ENCODE measurements at places on chromosomes 1 and 21.

DNA sequence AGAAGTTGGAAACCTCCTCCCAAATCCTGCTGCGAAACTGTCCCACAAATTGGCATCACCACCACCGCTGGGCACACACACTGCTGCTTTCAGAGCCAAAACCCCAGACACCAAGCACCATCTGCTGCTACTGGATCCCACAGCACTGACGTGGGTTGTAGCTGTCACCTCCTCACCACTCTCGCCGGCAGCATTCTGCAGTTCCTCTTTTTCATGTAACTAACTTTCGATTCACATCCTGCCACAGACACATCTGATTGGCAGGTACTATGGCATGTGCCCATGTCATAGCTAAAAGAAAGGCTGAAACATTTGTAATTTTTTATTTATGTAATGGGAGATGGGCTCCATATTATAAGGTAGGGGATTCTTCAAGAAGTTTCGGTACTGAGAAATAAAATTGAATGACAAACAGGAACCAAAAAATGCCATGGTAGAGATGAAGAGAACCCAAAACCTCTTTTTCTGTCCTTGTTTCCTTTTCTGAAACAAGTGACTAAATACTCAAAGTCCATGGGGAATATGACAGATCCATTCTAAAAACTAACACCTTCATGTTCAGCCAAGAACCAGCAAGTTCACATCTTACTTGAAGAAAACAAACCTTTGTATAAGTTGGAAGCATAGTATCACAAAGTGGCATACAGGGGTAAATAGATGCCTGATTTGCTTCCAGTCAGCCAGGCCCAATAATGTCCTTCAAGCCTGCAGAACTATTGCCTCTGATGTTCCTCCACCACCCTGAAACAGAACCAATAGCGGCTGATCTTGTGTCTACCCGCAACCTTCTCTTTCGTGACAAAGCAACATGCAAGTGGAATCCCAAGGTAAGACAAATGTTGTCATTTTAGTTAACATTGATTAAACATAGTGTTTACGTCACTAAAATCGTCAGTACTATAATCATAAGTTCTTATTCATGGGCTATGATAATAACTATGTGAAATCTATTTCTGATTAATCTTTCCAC is 26.6 kb upstream of the RGS13 start:
- no peaks in the 10 kb centered on the region for H3K36me3 ChIP-seq
- no peak for DNase-seq
- H3K4me3 ChIP-seq: no peak overlapping the region

DNA sequence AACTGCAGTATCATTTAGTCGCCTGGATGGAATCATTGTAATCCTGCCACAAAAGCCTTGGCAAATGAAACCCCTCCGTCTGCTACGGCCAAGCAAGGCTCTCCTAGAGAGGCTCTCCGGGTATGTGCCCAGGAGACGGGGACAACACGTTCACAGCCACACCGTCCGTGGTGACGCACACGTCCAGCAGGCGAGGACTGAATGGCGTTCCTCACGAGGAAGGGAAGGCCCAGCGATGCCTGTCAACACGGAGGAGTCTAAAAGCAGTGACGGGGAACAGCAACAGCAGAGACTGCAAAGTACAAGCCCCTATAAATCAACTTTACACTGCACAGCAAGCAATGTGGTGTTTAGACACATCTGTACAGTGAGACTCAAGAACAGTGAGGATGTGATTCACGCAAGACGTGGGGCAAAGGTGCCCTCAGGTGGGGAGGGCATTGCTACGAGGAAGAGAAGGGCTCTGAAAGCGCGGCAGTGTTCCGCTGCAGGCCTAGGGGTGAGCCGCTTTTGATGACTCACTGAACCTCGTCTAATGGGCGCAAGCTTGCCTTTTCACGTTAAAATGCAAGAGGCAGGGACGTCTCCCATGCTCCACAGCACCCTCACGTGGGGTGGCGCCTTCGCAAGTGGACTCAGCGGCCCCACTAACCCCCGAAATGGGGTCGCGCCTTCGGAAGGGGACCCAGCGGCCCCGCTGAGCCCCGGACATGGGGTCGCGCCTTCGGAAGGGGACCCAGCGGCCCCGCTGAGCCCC is 6.8 kb downstream of the WRAP73 start:
- H3K27ac ChIP-seq: no peak overlapping the region
- no peaks in the 10 kb centered on the region for H3K4me1 ChIP-seq
- no peaks in the 10 kb centered on the region for H3K36me3 ChIP-seq
- no peak overlapping the region for H3K4me3 ChIP-seq

- no peaks in the 10 kb centered on the region for H3K4me1 ChIP-seq
- no peak overlapping the region for H3K27ac ChIP-seq
- peaks cover 8% of the 10 kb centered on the region for H3K27me3 ChIP-seq
- no peaks in the 10 kb centered on the region for H3K36me3 ChIP-seq
- no peak overlapping the region for H3K4me3 ChIP-seq
- no peak for DNase-seq
These were observed 26.6 kb downstream of the AJAP1 start for GRCh38 chr1:4681026-4681425.

DNA sequence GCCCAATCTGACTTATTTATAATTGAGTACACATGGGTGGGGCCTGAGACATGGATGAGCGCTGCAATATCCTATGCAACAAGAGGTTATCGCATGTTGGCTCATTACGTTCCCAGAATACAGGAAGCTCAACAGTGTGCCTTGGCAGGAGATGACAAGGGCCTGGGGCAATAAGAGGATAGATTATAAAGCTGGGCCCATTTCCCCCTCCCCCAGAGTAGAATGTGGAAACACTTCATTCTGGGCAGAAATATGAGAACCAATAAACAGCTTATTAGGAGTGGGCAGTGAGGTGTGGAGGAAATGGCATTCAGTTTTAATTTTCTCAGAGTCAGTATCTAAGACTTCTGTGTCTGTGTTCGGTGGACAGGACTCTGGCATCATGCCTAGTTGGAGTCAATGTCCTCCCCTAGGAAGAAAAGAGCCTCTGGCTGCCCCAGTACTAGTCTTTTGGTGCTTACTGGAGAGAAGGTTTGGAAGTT is 92.8 kb downstream of the PIK3R3 start:
- no peak overlapping the region for H3K4me3 ChIP-seq
- peak; percentile 63 for DNase-seq
- H3K36me3 ChIP-seq: peaks cover 46% of the 10 kb centered on the region
- no peaks in the 10 kb centered on the region for H3K27me3 ChIP-seq
- peak overlapping the region; percentile 53 for H3K27ac ChIP-seq

DNA sequence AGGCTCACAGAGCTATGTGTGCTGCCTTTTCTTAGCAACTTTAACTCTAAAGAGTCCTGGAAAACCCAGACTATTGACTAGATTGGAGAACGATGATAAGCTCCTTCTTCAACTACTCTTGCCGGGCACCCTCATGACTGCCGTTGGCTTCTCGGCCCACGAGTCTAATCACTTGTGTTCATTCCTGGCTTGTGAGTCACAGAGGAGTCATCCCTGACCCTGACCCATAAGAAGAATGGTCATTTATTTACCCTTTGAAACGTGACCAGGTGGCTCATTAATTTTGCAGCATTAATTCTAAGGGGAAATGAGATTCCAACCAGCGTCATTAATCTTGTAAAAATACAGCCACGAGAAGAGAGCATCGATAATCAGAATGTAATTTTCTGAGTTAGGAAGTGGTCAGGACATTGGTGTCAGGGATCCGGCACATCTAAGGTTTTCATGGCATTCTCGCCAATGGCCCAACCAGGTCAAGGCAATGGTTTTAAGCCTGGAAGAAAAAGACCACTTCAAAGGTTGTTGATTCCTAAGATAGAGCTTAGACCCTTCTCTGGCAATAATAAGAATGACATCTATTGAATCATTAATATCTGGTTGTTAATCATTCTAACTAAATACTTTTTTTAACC is 183.6 kb upstream of the RUNX1 start:
- no peaks in the 10 kb centered on the region for H3K27me3 ChIP-seq
- no peaks in the 10 kb centered on the region for H3K36me3 ChIP-seq
- peak overlapping the region; percentile 86 for H3K27ac ChIP-seq
- H3K4me1 ChIP-seq: peaks cover 50% of the 10 kb centered on the region
- DNase-seq: peak; percentile 88

DNA sequence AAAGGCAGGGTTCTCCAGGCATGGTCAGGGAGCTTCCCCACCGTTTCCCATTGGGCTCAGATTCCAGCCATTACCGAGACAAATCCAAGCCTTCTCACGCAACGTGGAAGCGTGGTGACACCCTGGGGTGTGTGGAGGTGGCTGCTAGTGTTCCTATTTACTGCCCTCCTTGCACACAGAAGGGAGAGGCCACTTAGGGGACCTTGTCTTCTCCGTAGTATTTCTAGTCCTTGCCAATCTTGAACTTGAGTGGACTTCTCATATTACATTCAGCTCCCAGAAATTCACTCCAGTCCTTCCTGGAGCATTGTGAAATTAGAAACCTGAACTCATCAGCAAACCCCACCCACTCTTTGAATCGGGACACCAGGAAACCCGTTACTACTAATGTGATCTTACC is 131.6 kb downstream of the AJAP1 start:
- no peak overlapping the region for H3K4me3 ChIP-seq
- no peak overlapping the region for H3K27ac ChIP-seq
- peaks cover 60% of the 10 kb centered on the region for H3K27me3 ChIP-seq

- H3K4me1 ChIP-seq: no peaks in the 10 kb centered on the region
- H3K27ac ChIP-seq: no peak overlapping the region
- H3K36me3 ChIP-seq: no peaks in the 10 kb centered on the region
- H3K4me3 ChIP-seq: no peak overlapping the region
- H3K27me3 ChIP-seq: no peaks in the 10 kb centered on the region
These were observed 9.7 kb downstream of the SYT6 start for GRCh38 chr1:114144016-114144415.

GRCh38 chr1:52970149-52970548 is 43.1 kb downstream of the SCP2 start:
- H3K36me3 ChIP-seq: no peaks in the 10 kb centered on the region
- no peaks in the 10 kb centered on the region for H3K27me3 ChIP-seq
- no peak overlapping the region for H3K27ac ChIP-seq

GRCh38 chr1:240111558-240111957 is 19.9 kb downstream of the FMN2 start:
- H3K36me3 ChIP-seq: no peaks in the 10 kb centered on the region
- no peak overlapping the region for H3K27ac ChIP-seq
- H3K27me3 ChIP-seq: peaks cover 29% of the 10 kb centered on the region
- DNase-seq: no peak

DNA sequence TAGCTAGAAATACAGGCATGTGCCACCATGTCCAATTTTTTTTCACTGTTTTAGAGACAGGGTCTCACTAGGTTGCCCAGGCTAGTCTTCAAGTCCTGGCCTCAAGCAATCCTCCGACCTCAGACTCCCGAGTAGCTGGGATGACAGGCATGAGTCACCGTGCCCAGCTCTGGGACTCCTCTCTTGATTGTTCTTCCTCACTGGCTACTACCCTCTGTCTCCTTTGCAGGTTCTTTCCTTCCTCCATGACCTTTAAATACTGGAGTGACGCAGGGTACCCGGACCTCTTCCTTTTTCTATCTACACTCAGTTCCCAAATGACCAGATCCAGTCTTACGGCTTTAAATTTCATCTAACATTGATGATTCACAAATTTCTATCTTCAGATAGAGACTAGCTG is 34.9 kb downstream of the ASH1L start:
- H3K36me3 ChIP-seq: no peaks in the 10 kb centered on the region
- H3K4me3 ChIP-seq: no peak overlapping the region
- H3K27ac ChIP-seq: no peak overlapping the region
- no peak for DNase-seq

GRCh38 chr1:208433971-208434370 is 189.8 kb upstream of the PLXNA2 start:
- H3K36me3 ChIP-seq: no peaks in the 10 kb centered on the region
- no peaks in the 10 kb centered on the region for H3K4me1 ChIP-seq
- peaks cover 55% of the 10 kb centered on the region for H3K27me3 ChIP-seq
- DNase-seq: no peak

DNA sequence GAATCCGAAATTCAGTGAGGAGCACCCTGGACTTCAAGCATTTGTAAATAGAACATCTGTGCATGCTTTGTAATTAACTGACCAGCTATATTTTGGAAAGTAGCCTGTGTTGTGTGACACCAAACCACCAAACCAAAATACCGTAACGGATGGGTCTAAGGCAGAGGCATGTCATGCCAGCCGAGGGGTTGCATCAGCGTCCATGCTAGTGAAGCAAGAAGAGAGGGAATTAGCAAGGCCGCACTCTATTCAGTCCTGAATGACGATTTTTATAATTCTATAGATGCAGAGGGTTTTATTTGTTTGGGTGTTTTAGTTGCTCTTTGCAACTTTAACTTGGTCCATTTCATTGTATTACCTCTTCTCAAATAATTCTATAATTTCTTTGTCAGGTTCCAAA is 116.8 kb upstream of the SMYD2 start:
- H3K4me3 ChIP-seq: no peak overlapping the region
- no peak for DNase-seq
- no peak overlapping the region for H3K27ac ChIP-seq

DNA sequence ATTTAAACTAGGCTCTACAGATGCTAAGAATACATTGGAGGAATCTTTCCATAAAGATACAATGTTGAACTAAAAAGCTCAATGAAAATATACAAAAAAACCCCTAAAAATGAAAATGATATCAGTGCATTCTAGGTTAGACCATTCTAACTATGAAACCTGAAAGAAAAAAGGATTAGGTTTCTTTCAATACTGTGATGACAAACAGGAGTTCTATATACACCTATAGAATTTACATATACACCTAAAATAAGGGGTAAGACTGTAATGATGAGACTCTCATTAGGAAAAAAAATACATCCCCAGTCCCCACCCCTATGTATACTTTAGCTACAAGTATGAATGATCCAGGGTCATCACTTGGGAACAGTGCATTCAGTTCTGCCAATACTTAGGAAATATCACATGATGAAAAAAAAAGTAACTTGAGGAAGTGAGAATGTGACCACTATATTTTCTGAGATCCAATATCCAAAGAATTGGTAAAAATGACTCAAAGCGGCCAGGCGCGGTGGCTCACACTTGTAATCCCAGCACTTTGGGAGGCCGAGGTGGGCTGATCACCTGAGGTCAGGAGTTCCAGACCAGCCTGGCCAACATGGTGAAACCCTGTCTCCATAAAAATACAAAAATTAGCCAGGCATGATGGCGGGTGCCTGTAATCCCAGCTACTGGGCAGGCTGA is 26.3 kb downstream of the SELENOF start:
- H3K36me3 ChIP-seq: 0 out of 2 replicates have a peak, but pooled peaks cover 5% of the 10 kb centered on the region
- no peaks in the 10 kb centered on the region for H3K27me3 ChIP-seq
- no peak overlapping the region for H3K27ac ChIP-seq
- no peaks in the 10 kb centered on the region for H3K4me1 ChIP-seq
- DNase-seq: no peak

GRCh38 chr1:38941527-38942019 is at the start of gene RHBDL2:
Gene RHBDL2, minus strand, starts transcription at chr1:38941830. Its CDS starts 22,618 bp downstream, at chr1:38919212.
- H3K36me3 ChIP-seq: no peaks in the 10 kb centered on the region
- peaks cover 5% of the 10 kb centered on the region for H3K4me1 ChIP-seq
- DNase-seq: peak; percentile 71
- no peaks in the 10 kb centered on the region for H3K27me3 ChIP-seq
- H3K4me3 ChIP-seq: peak within 1 kb of the TSS; percentile 66

All from PC-9 (cell line).